ENCODE measurements at places on chromosomes 11 and 22. TPM values are rescaled to one million over a fixed set of nuclear protein-coding genes. Genes with fewer than 3 reads are reported as not detected.

The SLC22A12 gene
- total RNA-seq: not detected

The TSSK2 gene
- not detected for total RNA-seq

The CCDC116 gene
- total RNA-seq: not detected

The FXYD6 gene
- total RNA-seq: 47.0 TPM

The NAV2 gene
- 19.3 TPM for total RNA-seq

The C11orf42 gene
- not detected for total RNA-seq

The MUS81 gene
- total RNA-seq: 123 TPM

The OR51E2 gene
- 26.1 TPM for total RNA-seq

The CDC42BPG gene
- 53.3 TPM for total RNA-seq

The MRPL40 gene
- 21.7 TPM for total RNA-seq

The VWCE gene
- total RNA-seq: not detected

The NOX4 gene
- 2.8 TPM for total RNA-seq

The CRELD2 gene
- 81.1 TPM for total RNA-seq

The MISFA gene
- total RNA-seq: not detected

The RAG2 gene
- not detected for total RNA-seq

The PARVG gene
- 12.3 TPM for total RNA-seq

The FOLR2 gene
- total RNA-seq: 1.8 TPM

The TRIM66 gene
- 8.1 TPM for total RNA-seq

The CABP2 gene
- not detected for total RNA-seq

The DEUP1 gene
- total RNA-seq: not detected

The CSNK2A3 gene
- not detected for total RNA-seq

The PHLDA2 gene
- total RNA-seq: not detected

The WT1 gene
- 3.1 TPM for total RNA-seq

The CACNA1I gene
- 4.0 TPM for total RNA-seq

The FOLR3 gene
- not detected for total RNA-seq

The DDTL gene
- total RNA-seq: not detected

The PPP1CA gene
- total RNA-seq: 97.9 TPM

The SLC22A8 gene
- total RNA-seq: not detected

The KDM4E gene
- total RNA-seq: not detected

The ACAD8 gene
- 29.7 TPM for total RNA-seq

The DLG2 gene
- total RNA-seq: 19.1 TPM

The MUC2 gene
- total RNA-seq: under 0.01 TPM

The DSCAML1 gene
- total RNA-seq: 0.29 TPM

The ZC3H7B gene
- 29.7 TPM for total RNA-seq

The LMO2 gene
- total RNA-seq: 12.3 TPM

The KRTAP5-9 gene
- total RNA-seq: not detected

The TMEM9B gene
- 0.58 TPM for total RNA-seq

The KIF18A gene
- 3.7 TPM for total RNA-seq

The F2 gene
- 0.92 TPM for total RNA-seq

The GRAMD1B gene
- 39.7 TPM for total RNA-seq

The SYCE3 gene
- not detected for total RNA-seq

The ALDH3B1 gene
- total RNA-seq: 21.2 TPM

The IGLL5 gene
- 53.1 TPM for total RNA-seq

The MYO7A gene
- total RNA-seq: 4.8 TPM

Data from stomach (tissue), 19 donors.